AG10803 (cell line): ENCODE measurements at places on chromosomes 13 and 19.

DNA sequence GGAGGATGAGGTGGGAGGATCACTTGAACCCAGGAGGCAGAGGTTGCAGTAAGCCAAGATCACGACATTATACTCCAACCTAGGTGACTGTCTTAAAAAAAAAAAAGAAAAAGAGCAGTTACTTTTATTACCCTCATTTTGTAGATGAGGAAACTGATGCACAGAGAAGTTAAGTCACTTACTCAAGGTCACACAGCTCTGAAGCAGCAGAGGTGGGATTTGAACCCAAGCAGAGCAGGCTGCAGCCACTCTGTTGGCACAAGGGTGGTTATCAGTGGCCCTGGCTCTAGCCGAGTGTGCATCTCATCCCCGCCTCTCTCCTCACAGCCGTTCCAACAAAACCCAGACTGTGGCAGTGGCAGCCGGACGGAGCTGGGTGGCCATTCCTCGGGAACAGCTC is 7.6 kb downstream of the IL27RA start:
- DNase-seq, result no peak

- peak; percentile 7 for DNase-seq
Observed at GRCh38 chr19:51546650-51547396, 15.4 kb upstream of the SIGLEC6 start.

- DNase-seq, result no peak
Observed at GRCh38 chr13:26978081-26978860, 193.3 kb downstream of the USP12 start.

DNA sequence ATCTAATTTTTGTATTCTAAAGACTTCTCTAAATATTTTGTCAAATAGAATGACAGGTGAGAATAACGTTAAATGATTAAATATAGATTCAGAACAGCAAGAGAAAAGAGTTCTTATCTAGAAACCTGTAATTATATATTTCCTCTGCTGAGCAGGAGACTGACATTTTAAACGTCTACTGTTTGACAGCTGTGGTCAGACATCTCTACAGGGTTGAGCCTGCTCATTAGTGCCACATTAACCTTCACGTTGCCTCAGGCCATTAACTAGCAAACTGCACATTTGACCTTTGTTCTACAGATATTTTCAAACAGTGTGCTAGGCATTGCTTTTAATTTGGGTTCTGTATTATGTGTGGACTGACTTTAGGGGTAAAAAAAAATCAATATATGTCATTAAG is 347.5 kb downstream of the GPC5 start:
- no peak for DNase-seq

DNA sequence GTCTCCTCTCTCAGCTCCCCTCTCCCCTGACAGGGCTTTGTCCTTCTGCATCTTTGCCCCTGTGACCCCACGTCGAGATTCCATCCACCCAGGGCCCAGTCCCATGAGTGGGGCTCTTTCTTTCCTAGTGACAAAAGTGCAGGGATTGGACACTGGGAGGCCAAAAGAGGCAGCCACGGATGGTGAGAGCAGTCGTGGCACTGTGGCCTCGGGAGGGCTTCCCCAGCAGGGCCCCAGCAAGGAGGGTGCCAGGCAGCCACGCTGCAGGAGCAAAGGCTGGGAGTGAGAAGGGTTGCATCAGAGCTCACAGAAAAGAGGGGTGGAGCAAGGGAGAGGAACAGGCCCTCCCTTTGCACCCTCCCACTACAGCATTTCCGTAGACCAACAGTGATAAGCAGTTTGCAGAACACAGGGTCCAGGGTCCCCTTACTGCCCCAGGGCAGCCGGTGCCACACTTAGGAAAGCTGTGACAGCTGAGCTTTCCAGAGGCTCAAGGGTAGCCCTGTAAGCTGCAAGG is 4.9 kb downstream of the ZSCAN1 start:
- no peak for DNase-seq

GRCh38 chr19:6791237-6791636 is 18.7 kb downstream of the VAV1 start:
- no peak for DNase-seq

DNA sequence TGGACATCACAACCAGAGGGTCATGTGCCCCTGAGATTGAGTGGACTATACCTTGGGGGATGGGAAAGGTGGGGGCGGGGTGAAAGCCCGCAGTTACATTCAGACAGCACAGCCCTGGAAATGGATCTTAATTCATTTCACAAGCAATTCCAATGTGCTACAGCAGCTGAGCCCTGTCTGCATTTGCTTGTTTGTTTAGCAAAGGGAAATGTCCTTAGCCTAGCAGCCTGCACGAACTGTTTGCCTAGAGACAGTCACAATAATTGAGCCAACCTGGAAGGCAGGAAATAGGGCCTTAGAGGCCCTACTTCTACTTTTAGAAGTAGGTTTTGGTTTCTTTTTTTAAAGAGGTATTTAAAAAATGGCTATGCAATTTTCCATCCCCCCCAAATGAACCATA is 177.3 kb upstream of the KL start:
- no peak for DNase-seq

- no peak for DNase-seq
Observed at GRCh38 chr13:85347251-85347650, 452.0 kb downstream of the SLITRK6 start.

GRCh38 chr13:21006141-21007005 is 55.0 kb downstream of the LATS2 start:
- DNase-seq, result no peak

DNA sequence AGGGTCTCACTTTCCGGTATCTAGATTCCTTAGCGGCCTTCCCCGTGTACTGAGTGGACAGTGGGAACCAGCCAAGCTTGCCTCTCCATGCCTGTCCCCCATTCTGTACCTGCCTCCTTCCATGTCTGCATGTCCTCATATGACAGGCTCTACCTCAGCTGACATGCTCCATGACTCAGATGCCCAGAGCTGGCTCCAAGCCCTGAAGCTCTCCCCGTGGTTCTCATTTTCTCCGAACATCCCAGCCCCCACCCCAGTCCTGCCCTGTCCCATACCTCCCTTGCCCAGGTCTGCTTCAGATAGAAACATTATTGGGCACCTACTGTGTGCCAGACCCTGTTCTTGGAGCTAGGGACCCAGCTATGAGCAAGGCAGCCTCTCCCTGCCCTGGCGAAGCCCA is 17.1 kb upstream of the SHFL start:
- DNase-seq, result no peak

DNA sequence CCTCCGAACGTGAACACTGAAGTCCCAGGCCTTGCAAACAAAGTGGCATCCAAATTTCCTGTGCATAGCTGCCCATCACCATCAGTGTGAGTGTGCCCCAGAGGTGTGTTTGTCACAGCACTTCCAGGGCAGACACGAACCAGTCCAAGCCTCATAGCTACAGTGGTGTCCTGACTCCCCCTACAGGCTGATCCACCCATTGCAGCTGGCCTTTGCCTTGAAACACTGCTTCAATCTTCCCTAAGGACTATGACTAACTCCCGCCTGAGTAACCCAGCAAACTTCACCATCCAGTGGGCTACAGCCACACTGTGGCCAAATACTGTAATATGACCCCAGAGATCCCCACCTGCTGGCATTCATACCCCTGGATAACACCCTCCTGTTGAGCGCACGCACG is 3.9 kb downstream of the ZNF266 start:
- no peak for DNase-seq

GRCh38 chr19:14339741-14340140 is 41.5 kb upstream of the ADGRE5 start:
- no peak for DNase-seq

GRCh38 chr13:40598569-40598968 is 67.9 kb downstream of the FOXO1 start:
- no peak for DNase-seq

GRCh38 chr13:87982400-87982799 is 311.2 kb downstream of the SLITRK5 start:
- no peak for DNase-seq
